ENCODE measurements at places on chromosomes 6 and 20. TPM values are rescaled to one million over a fixed set of nuclear protein-coding genes. Genes with fewer than 3 reads are reported as not detected.
A peak's percentile ranks its signal among the peaks of the same experiment; 100 is the strongest.

DNA sequence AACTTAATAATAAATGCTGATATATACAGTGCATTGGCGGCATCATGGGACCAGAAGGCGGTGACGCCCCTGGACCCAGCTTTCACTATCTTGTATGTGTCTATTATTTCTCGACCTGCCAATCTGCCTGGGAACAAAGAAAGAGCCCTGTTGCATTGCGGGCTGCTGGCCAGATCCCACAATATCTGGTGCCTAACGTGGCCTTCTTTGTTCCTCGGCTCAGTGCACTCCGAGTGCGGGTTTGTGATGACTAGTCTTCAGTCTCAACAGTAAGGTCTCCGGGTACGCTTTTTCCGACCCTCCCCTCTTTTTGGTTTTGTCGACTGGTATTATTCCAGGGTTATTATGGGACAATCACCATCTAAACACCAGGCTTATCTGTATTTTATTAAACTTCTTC is 291.5 kb downstream of the TBC1D32 start:
- no peak for DNase-seq

GRCh38 chr20:40931410-40932044 is 97.1 kb upstream of the TOP1 start:
- DNase-seq, result no peak

DNA sequence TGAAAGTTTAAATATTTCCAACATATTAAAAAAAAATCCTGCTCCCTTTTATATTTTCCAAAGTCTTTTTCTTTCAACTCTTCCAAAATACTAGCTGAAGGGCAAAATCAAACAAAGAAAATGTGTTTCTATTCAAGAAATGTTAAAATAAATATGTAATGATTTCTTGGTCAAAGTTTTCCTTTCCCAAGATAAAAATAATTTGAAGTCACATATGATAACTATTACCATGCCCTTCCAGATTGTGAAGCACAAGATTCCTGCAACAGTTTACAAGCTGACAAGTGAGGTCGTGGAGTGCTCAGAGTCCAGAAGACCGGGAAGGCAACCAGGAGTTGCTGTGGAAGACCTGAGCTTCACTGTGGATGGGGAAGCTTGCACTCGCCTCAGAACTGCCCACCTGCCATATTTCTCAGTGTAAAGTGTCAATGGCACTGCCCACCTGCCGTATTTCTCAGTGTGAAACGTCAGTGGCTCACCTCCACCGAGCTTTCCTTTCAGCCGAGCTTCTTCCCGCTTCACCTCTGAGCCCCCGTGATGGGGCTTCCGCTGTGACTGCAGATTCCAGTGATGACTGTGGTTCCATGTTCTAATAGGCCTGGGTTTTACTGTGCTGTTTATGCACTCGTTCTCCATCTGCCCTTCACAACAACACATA is 160.5 kb downstream of the THBS2 start:
- no peak for DNase-seq

- no peak for DNase-seq
These were observed 62.5 kb upstream of the PTGIS start for GRCh38 chr20:49630396-49630951.

GRCh38 chr6:74170118-74170517 is 474.1 kb downstream of the CD109 start:
- DNase-seq, result peak; percentile 96

The MMP24 gene
- 0.03 TPM for polyA plus RNA-seq

- DNase-seq, result no peak
These were observed 46.0 kb downstream of the TFAP2A start for GRCh38 chr6:10368861-10369260.

GRCh38 chr6:42041481-42042053 is 8.8 kb upstream of the TAF8 start:
- no peak for DNase-seq

The CCDC28A gene
- polyA plus RNA-seq, result 9.9 TPM

The UBE2C gene
- 264 TPM for polyA plus RNA-seq

DNA sequence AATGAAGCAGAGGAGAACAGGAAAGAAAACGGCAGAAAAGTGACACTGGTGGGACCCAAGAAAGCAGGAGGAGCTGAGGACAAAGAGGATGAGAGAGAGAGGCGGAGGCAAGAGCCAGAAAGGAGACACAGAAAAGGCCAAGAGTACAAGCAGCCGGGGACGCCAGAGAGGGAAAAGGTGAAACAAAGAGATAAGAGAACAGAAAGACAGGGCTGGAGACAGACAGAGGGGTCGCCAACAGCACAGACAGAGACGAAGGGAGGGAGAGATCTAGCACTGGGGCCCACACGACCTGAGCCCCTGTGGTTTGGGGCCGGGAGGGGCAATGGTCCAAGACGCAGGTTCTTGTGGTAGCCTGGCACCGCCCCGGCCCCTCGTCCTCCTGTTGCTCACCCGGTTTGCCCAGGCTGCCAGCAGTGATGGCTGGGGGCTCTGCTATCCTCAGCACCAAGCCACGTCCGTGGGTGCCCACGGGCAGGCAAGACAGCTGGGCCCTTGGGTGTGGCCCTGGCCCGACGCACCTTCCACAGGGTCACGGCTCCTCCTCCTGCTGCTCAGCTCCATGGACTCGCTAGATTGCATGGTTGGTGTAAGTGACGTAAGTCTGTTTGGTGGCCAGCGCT is 123.5 kb downstream of the GRM4 start:
- DNase-seq, result no peak

The CRIP3 gene
- polyA plus RNA-seq, result 0.25 TPM

DNA sequence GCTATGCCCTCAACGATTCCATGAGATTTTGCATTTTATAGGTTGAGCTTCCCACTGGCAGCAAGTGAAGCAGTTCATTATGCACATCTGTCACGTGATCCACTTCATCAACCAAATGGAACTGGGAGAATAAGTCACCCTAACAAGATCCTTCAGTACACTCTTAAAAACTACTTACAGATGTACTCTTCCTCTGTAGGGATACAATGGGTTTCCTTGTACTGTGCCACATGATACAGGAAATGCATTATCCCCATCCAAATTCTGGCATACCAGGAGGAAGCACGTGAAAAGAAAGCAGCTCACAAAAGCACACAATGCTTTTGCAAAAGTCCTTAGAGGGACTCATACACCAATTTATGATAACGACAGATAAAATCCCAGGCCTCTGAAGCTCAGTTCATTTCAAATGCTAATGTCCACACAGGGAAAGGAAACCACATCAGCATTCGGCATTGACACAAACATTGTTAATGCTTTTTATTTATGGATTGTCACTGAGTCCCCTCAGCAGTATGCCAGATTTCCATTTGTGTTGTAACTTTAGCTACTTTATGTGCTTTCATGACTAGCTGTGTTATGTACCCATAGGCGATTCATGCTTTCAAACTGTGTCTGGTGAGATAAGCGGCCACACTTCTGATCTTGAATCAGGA is 58.1 kb upstream of the REV3L start:
- no peak for DNase-seq

The STMN3 gene
- 2.4 TPM for polyA plus RNA-seq

DNA sequence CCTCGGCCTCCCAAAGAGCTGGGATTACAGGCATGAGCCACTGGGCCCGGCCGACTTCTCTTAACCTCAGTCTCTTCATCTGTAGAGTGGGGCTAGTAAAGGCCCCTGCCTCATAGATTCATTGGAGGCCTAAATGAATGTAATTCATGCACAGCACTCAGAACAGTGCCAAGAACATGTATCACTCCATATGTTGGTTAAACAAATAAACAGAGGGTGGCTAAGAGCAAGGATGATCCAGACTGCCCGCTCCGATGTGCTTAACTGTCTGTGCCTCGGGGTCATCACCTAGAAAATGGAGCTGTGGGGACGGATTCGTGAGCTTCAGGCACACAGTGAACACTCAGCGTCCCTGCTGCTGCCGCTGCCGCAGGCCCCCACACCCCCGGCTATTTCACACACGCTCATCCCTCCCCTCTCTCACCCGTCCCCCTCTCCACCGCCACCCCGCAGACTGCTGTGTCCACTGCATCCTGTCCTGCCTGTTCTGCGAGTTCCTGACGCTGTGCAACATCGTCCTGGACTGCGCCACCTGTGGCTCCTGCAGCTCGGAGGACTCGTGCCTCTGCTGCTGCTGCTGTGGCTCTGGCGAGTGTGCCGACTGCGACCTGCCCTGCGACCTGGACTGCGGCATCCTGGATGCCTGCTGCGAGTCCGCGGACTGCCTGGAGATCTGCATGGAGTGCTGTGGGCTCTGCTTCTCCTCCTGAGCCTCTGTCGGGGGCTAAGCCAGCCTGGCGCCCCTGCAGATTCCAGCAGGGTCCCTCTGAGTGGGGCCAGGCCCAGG is 14.8 kb downstream of the MDFI start:
- no peak for DNase-seq
